Lung (tissue), 17 donors: ENCODE measurements at places on chromosomes 12 and 14.

GRCh38 chr12:124745465-124745890, 118.2 kb downstream of the SCARB1 start:
- no peaks in the 10 kb centered on the region for H3K36me3 ChIP-seq
- no peak for DNase-seq
- peak overlapping the region; percentile 63 for H3K27ac ChIP-seq
- no peaks in the 10 kb centered on the region for H3K27me3 ChIP-seq

- H3K4me3 ChIP-seq = no peak overlapping the region
- no peaks in the 10 kb centered on the region for H3K4me1 ChIP-seq
- H3K27me3 ChIP-seq = no peaks in the 10 kb centered on the region
- no peak overlapping the region for H3K27ac ChIP-seq
- H3K36me3 ChIP-seq = no peaks in the 10 kb centered on the region
Measured at GRCh38 chr12:129589503-129589902, 314.3 kb downstream of the TMEM132D start.

- H3K4me1 ChIP-seq = no peaks in the 10 kb centered on the region
- no peak overlapping the region for H3K4me3 ChIP-seq
- H3K36me3 ChIP-seq = no peaks in the 10 kb centered on the region
- no peak for DNase-seq
Measured at GRCh38 chr14:97395068-97395467, 597.9 kb downstream of the VRK1 start.

DNA sequence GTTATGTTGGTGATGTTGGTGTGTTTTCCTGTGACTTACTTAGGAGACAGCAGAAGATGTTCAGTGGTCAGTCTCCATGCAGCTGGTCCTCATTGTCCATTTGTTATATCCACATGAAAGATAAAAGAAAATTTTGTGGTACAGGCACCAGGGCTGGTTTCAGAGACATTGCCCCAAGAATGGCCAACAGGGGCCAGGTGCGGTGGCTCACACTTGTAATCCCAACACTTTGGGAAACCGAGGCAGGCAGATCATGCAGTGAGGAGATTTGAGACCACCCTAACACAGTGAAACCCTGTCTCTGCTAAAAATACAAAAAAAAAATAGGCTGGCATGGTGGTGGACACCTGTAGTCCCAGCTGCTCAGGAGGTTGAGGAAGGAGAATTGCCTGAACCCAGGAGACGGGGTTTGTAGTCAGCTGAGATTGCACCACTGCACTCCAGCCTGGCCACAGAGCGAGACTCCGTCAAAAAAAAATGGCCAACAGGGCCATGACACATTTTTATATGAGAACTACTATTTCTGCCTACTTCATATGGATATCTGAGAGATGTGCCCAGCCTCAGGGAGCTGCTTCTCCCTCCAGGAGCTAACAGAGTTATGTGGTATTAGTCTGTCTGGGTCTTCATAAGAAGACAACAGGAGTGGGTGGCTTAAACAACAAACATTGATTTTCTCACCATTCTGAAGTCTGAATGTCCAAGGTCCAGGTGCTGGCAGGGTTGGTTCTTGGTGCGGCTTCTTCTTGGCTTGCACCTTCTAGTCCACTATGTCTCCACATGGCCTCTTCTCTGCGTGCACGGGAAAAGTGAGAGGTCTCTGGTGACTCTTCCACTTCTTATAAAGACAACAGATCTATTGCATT, 821.7 kb downstream of the TMEM121 start:
- H3K36me3 ChIP-seq = no peaks in the 10 kb centered on the region
- H3K27me3 ChIP-seq = no peaks in the 10 kb centered on the region
- DNase-seq = no peak
- H3K4me3 ChIP-seq = no peak overlapping the region
- H3K27ac ChIP-seq = no peak overlapping the region
- no peaks in the 10 kb centered on the region for H3K4me1 ChIP-seq

GRCh38 chr12:124481772-124482566, 85.4 kb downstream of the NCOR2 start:
- peaks cover 2% of the 10 kb centered on the region for H3K4me1 ChIP-seq
- DNase-seq = no peak
- H3K4me3 ChIP-seq = no peak overlapping the region
- no peaks in the 10 kb centered on the region for H3K27me3 ChIP-seq
- H3K36me3 ChIP-seq = peaks cover 16% of the 10 kb centered on the region

DNA sequence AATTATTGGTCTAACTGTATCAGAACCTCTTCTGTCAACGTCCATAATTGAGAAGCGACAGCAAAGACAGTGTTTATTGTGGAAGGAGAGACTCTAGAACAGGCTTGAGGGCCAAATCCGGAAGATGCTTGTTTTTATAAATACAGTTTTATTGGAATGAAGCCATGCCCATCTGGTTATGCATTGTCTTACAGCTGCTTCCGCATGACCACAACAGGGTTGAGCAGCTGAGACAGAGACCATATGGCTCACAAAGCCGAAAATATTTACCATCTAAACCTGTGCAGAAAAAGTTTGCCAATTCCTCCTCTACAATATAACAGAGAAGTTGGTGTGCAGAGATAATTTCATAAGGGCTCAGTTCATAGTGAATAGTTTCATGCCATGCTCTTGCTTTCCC, 24.5 kb downstream of the PRKAB1 start:
- H3K36me3 ChIP-seq = peaks cover 2% of the 10 kb centered on the region
- peaks cover 25% of the 10 kb centered on the region for H3K4me1 ChIP-seq
- peak; percentile 54 for DNase-seq
- H3K4me3 ChIP-seq = no peak overlapping the region
- H3K27ac ChIP-seq = no peak overlapping the region
- no peaks in the 10 kb centered on the region for H3K27me3 ChIP-seq
